ENCODE measurements at places on chromosomes 6 and 20. TPM values are rescaled to one million over a fixed set of nuclear protein-coding genes. Genes with fewer than 3 reads are reported as not detected.

DNA sequence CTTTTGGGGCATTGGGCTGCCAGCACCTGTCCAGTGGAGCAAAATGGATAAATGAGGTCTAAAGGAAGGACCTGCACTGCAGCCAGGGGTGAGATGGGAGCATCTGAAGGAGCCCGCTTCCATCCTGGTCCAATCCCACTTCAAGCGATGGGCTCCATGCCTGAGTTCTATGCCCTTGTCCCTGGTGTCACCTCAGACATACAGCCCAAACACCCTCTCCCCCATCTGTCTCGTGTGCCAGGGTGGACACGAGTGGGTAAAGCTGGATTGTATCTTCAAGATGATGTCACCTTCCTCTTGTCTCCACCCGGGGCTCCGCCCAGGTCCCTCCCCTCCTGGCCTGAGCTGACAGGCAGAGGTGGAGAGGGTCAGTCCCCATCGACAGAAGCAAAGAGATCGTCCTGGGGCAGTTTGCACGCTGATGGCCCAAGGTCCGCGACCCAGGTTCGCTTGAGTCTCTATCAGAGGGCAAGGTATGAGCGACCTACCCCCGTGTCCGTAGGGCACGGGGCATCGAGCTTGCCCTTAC lies 544 bp downstream of the SMIM29 start:
- DNase-seq = no peak

GRCh38 chr6:104162036-104162669 lies 697.6 kb downstream of the HACE1 start:
- no peak for DNase-seq

MYLK2 gene
- total RNA-seq = not detected

- DNase-seq = no peak
Measured at GRCh38 chr6:90131125-90131524, 165.5 kb downstream of the BACH2 start.

SLPI gene
- total RNA-seq = 548 TPM

RRAGD gene
- 19.8 TPM for total RNA-seq

SYNDIG1 gene
- total RNA-seq = 5.7 TPM

DNA sequence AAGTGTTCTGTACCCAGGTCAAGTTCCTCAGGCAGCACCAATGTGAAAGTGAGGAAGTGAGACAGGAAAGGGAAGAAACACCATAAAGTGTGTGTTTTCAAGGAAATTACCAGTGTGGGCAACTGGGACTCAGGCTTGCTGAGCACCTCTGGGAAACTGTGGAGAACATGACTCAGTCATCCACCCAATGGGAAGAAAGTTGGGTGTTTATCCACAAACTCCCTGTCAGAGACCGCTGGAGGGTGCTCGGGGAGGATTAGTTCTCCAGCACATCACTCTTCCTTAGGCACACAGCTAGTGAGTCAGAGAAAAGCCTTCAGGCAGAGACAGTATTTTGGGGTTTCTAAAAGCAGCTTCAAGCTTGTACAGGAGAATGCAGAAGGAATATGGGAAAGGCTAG lies 93.6 kb downstream of the PCSK2 start:
- no peak for DNase-seq

GRCh38 chr20:56187534-56188165 lies 60.9 kb upstream of the MC3R start:
- DNase-seq = no peak

RTF2 gene
- 79.2 TPM for total RNA-seq

GRCh38 chr20:63098195-63098810 lies 91.5 kb upstream of the BHLHE23 start:
- no peak for DNase-seq

- DNase-seq = no peak
Measured at GRCh38 chr20:37764333-37764935, 70.6 kb downstream of the CTNNBL1 start.

COL11A2 gene
- 0.66 TPM for total RNA-seq

DNA sequence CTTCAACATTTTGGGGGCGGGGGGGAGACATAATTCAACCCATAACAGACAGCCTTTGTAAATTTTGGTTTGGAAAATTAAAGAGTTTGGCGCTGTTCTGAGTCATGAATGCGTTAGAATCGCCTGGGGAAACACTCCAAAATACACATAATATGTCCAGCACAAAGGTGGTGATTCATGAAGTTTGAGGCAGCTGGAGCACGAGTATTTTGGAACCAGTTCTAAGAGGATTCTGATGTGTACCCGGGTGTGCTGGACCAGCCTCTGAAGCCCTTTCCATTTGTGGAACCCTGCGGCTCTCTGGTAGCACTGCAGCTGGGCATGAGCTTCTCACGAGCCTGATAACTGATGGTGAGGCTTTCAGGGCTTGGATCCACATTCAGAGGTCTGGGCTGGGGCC lies 4.7 kb downstream of the GMPR start:
- DNase-seq = no peak

GRCh38 chr6:34663831-34664255 lies 32.7 kb downstream of the ILRUN start:
- DNase-seq = no peak

- peak; percentile 44 for DNase-seq
Measured at GRCh38 chr6:134466771-134467525, 149.0 kb upstream of the SGK1 start.

GRCh38 chr6:68256391-68256790 lies 378.7 kb upstream of the ADGRB3 start:
- DNase-seq = no peak

DNA sequence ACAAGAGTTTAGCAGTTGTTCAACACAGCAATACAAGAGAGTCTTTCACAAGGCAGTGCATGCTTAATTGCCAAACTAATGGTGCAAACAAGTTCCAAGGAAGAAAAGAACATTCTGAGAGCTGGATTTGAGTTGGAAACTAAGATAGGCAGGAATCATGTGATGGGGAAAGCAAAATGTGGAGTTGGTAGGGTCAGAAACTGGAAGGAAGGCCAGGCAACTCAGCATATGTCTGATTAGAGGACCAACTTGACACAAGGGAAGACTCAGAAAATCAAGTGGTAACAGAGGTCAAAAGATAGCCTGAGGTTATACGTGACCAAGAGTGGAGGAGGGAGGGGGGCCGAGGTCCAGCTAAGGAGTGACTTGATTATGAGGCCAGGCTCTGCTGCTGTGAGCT lies 117.3 kb downstream of the SMLR1 start:
- DNase-seq = no peak

OR2W1 gene
- not detected for total RNA-seq

- DNase-seq = no peak
Measured at GRCh38 chr20:63672666-63673065, 14.6 kb downstream of the RTEL1 start.

MEI4 gene
- 0.17 TPM for total RNA-seq

- DNase-seq = no peak
Measured at GRCh38 chr6:80282913-80283554, 176.6 kb downstream of the BCKDHB start.

- no peak for DNase-seq
Measured at GRCh38 chr6:120584111-120584760, 750.0 kb downstream of the TBC1D32 start.

DNA sequence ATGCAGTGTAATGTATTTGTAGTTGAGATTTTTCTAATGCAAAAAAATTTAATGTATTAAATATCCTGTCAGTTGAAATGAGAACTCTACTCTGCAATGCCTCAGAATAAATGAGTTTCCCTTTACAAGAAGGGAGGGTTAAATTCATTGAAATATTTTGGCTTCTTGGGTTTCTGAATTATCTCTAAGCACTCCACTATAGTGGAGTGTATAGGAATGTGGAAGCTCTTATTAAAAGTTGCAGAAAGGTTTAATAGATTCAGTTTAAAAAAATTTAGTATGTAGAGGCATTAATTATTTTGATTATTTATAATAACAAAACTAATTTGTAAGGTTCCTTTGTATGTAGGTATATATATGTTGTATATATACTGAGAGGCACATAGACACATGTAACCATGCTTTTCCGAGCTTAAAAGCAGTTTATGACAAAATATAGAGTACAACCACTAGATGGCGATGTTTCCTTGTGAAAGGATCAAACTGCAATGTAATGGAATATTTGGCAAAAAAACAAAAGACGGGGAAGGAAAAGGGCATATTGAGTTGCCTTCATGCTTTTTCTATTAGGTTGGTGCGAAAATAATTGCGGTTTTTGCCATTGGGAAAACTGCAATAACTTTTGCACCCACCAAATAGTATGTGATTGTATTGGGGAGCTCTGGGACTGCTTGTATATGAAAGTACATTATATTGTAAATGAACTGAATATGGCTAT lies 144.2 kb downstream of the MYO6 start:
- DNase-seq = no peak

SIRPG gene
- total RNA-seq = 1.2 TPM

DLL1 gene
- 13.0 TPM for total RNA-seq

DNA sequence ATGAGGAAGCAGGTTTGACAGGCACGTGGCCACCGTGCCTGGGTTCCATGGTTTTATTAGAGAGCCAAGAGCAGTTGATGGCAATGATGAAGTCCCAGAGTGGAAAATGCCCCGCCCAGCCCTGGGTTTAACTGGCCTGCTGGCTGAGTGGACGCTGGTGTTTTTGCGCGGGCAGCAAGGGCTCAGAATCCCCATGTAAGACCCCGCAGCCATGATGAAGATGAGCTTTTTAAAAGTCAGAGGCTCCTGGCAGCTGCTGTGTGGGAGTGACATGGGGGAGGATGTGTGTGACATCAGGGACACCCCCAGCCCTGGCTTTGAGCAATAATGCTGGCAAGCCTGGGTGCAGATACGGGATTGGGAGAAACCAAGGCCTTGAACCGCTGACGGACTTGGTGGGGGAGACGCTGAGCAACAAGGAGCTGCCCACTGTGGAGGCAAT lies 33.0 kb upstream of the SLCO4A1 start:
- no peak for DNase-seq

GRCh38 chr6:22081709-22082108 lies 215.1 kb downstream of the PRL start:
- no peak for DNase-seq

- DNase-seq = no peak
Measured at GRCh38 chr20:9038791-9039535, 29.9 kb upstream of the PLCB4 start.

- DNase-seq = no peak
Measured at GRCh38 chr6:93219447-93219846, 199.9 kb downstream of the EPHA7 start.

- DNase-seq = no peak
Measured at GRCh38 chr20:17589161-17589834, 19.4 kb downstream of the DSTN start.

DNA sequence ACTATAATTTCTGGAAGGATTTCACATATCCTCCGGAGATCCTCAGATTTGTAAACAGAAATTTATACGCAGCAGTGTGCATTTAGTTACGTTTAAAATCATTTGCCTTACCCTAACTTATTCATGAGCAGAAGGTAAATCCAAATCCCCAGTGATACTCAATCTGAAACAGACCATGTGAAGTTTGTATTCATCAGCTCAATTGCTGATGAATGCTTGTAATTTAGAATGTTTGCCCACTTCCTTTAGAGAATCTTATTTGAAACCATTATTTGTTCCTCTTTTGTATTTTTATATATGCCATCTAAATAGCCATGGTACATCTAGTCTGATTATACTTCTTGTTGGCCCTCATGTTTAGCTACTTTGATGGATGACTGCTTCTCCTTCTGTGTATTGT lies 15.4 kb downstream of the TAAR1 start:
- no peak for DNase-seq

- DNase-seq = no peak
Measured at GRCh38 chr6:286681-287488, 5.4 kb upstream of the DUSP22 start.

GRCh38 chr6:101700655-101701054 lies 307.1 kb downstream of the GRIK2 start:
- DNase-seq = no peak

- no peak for DNase-seq
Measured at GRCh38 chr6:136085370-136086115, 164.6 kb downstream of the MTFR2 start.

DNA sequence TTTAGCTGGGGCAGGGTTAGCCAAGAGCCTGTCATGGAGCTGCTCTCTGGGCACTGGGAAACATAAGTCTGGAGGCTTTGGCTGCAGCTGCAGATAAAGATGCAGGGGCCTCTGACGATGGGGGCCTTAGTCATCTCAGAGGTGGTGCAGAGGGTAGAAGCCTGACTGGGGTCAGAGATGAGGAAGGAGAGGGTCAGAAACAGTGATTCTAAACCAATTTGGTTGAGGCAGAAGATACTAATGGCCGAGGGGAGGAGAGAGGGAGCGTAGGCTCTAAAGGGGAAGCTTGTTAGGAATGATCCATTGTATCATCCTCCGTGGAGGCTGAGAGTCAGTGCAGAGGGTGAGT lies 33.8 kb downstream of the PLEKHG1 start:
- no peak for DNase-seq
